Stimulated activated CD8-positive, alpha-beta memory T cell treated with anti-CD3 and anti-CD28 coated beads, Interleukin-7, amount 100 ng/mL, for 4 hours (primary cell): ENCODE measurements at places on chromosomes 7 and 10.

DNA sequence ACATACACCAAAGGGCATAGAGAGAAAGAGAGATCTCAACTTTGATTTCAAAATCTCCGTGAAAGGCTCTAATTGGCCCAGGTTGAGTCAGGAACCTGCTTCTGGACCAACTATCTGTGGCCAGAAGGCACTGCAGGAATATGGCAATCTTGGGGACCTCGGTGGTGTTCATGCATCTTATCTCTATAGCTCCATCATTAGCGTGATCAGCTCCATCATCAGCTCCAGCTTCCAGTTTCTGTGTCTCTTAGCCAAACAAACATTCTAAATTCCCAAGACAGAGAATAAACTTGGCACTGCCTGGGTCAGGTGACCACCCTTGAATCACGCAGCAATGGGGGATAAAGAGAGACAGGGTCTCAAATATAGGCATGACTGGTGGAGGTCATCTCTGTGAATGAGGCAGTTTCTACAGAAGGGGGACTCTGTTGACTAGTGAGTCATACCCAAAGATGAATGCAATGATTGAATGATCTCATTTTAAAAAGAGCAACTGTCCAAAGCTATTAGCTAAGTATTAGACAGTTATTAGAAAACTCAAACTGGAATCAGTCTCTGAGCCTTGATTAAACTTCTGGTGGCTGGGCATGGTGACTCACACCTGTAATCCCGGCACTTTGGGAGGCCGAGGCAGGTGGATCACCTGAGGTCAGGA, 5.4 kb upstream of the NRF1 start:
- no peak for DNase-seq

DNA sequence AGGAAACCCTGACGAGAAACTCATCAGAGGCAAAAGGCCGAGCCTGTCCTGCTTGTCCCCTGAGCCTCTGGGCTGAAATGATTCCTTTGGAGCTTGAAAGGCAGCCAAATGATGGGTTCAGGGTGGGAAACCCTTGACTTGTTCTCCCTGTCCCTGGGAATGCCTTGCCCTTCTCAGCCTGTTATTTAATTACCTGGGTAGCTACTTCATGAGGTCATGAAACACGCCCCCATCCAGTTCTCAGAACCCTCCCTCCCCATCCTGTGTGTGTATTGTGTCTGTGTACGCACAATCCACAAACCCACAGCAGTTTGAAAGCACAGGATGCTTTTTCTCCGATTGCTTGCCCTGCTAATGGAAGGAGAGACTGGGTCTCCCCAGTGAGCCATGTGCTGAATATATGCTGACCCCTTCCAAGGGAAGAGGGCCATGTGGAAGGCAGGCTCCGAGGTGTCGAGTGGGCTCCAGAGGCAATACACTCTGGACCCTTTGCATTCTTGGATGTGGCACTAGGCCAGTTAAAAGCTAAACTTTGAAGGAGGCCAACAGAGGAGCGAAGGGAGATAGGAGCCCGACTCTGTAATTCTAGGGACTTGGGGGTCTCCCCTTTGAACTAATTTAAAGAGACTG, 10.6 kb downstream of the DUSP5 start:
- DNase-seq, result no peak

DNA sequence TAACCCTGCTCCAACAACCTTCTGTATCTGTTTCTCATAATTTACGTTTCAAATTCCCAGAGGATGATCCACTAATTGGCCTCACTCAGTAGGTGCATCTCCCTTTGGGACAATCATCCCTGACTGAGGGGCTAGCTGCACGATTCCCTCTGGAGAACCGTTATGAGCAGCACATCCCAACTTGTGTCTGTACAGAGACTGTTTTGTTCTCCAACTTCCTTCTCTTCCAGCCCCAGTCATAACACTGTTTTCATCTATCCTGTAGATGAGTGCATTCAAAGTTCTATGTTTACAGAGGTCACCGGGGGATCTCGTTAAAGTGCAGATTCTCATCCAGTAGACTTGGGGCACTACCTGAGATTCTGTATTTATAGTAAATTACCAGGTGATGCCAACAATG, 187.2 kb downstream of the REEP3 start:
- no peak for DNase-seq

DNA sequence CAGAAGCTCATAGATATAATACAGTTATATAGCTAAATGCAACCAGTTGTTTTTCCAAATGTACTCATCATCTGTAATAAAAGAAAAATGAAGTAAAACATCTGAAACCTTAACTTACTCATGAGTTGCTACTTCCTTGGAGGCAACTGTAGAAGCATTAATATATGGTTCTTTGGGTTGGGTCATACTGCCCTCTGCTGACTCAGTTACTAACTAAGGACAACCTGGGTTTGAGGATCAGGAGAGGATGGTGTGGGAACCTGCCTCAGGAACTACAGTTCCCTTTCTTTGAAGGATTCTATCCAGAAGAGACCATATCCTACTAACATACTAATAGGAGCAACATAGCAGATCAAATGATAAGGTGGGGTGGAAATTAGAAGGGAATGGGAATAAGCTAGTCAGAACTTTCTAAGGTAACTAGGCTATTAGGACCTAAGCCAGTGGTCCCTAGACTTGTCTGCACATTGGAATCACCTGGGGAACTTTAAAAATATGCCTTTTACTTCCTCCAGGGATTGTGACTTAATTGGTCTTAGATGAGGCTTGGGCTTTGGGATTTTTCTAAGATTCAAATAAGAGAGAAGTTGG, 20.7 kb downstream of the COX15 start:
- no peak for DNase-seq

GRCh38 chr7:137847568-137848050, 835 bp upstream of the DGKI start:
- no peak for DNase-seq
